Activated CD8-positive, alpha-beta memory T cell treated with anti-CD3 and anti-CD28 coated beads, Interleukin-2, amount 50 U/mL, for 4 hours (primary cell): ENCODE measurements at places on chromosomes 2 and 18.

DNA sequence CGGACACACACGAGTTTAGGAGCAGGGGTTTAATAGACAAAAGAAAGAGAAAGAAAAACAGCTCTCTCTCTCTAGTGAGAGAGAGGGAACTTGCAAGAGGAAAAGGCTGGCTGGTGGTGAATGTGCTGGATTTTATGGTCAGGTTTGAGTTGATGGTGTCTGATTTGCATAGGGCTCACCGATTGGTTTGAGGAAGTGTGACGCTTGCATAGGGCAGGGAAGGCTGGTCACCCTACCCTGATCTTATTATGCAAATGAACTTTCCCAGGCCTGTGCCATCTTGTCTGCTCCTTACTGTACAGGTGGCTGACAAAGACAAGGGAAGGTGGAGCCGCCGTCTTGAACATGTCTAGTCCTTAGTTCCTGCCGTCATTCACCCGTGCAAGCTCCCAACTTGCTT lies 408.9 kb downstream of the RIT2 start:
- no peak for DNase-seq

DNA sequence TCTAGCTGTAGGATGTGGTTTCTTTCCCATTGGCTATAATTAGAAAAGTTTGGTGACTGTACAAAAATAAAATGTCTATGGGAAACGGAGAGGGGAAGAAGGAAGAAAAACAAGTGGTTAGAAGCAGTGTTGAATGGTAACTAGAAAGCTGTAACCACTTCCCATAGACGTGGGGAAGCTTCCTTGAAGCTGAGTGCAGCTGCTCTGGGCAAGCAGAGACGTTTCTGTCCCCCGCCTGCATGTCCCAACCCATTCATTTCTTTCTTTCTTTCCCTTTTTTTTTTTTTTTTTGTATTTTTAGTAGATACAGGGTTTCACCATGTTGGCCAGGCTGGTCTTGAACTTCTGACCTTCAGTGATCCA lies 367.8 kb upstream of the HS6ST1 start:
- no peak for DNase-seq

DNA sequence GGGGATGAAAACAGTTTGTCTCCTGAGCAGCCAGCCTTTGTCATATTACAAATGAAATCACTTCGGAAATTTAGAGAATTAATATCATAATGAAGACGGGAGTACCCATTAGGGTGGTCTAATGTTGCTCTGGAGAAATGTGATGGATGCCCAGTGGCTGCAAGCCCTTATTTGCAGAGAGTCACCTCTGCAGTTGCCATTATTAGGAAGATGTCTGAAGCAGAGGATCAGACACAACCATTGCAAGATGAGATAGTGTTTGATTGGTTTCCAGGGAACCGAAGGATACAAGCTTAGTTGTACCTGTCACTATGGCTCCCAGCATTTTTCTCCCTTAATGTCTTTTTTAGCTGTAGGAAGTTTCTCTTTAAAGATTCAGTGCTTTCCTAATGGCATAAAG lies 272.4 kb downstream of the FIGN start:
- no peak for DNase-seq

- no peak for DNase-seq
Observed at GRCh38 chr2:29495536-29496060, 380.4 kb downstream of the CLIP4 start.

DNA sequence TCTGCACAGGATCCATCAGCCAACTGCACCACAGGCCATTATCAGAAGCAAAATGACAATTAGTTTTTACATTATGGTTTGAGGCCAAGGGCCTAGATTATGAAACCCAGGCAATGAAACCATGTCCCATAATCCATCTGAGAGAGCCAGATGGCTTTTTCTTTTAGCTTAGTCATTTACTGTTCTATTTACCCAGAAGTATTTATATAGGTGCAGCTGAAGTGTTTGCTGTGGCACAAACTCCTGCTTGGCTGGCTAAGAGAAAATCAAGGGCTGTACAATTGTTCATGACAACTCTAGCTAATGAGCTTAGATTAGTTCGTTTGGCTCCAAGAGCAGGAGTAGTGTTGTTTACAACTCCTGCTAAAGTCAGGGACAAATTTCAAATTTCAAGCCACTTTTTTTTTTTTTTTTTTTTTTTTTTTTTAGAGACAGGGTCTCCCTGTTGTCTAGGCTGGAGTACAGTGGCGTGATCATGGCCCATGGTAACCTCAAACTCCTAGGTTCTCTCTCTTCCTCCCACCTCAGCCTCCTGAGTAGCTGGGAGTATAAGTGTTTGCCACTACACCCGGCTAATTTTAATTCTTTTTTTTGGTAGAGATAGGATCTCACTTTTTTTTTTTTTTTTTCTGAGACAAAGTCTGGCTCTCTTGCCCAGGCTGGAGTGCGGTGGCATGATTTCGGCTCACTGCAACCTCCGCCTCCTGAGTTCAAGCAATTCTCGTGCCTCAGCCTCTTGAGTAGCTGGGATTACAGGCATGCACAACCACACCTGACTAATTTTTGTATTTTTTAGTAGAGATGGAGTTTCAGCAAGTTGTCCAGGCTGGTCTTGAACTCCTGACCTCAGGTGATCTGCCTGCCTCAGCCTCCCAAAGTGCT lies 18.4 kb upstream of the REV1 start:
- DNase-seq, result no peak

- no peak for DNase-seq
Observed at GRCh38 chr2:5315512-5315911, 376.7 kb upstream of the SOX11 start.

GRCh38 chr2:64143169-64144056 lies 807 bp downstream of the PELI1 start:
- peak; percentile 36 for DNase-seq

- DNase-seq, result no peak
Observed at GRCh38 chr2:113940891-113941290, 51.0 kb downstream of the ACTR3 start.

GRCh38 chr2:161976295-161976694 lies 97.7 kb downstream of the DPP4 start:
- DNase-seq, result no peak

GRCh38 chr2:131417886-131418285 lies 53.9 kb upstream of the RAB6D start:
- no peak for DNase-seq

GRCh38 chr2:115161081-115161770 lies 718.8 kb downstream of the DPP10 start:
- no peak for DNase-seq

DNA sequence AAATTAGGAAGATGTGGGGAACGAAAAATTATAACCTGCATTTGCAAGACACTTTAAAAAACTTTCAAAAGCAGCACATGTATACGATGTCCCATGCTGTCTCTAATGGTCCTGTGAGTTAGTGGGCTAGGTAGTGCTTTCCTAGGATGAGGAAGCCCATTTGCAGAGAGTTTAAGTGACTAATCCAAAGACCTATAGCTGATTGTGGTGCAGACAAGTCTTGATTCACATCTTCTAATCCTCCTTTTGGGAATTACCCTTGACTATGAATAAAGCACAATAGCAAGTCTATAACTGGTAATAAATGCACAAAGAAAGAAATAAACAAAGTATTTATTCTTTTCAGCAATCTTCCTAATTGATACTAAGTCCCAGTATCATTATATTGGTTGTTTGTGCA lies 234.6 kb upstream of the FANCL start:
- DNase-seq, result no peak
